EL (cell line): ENCODE measurements at places on chromosomes 7 and 10.

GRCh38 chr10:43250615-43251418 lies 16.0 kb downstream of the RASGEF1A start:
- no peak for DNase-seq

- DNase-seq, result peak; percentile 90
Observed at GRCh38 chr7:901388-902154, 25.2 kb downstream of the GET4 start.

- no peak for DNase-seq
Observed at GRCh38 chr7:40782836-40783235, 648.0 kb downstream of the SUGCT start.

- DNase-seq, result peak; percentile 11
Observed at GRCh38 chr10:32713560-32713959, 244.5 kb downstream of the ITGB1 start.

DNA sequence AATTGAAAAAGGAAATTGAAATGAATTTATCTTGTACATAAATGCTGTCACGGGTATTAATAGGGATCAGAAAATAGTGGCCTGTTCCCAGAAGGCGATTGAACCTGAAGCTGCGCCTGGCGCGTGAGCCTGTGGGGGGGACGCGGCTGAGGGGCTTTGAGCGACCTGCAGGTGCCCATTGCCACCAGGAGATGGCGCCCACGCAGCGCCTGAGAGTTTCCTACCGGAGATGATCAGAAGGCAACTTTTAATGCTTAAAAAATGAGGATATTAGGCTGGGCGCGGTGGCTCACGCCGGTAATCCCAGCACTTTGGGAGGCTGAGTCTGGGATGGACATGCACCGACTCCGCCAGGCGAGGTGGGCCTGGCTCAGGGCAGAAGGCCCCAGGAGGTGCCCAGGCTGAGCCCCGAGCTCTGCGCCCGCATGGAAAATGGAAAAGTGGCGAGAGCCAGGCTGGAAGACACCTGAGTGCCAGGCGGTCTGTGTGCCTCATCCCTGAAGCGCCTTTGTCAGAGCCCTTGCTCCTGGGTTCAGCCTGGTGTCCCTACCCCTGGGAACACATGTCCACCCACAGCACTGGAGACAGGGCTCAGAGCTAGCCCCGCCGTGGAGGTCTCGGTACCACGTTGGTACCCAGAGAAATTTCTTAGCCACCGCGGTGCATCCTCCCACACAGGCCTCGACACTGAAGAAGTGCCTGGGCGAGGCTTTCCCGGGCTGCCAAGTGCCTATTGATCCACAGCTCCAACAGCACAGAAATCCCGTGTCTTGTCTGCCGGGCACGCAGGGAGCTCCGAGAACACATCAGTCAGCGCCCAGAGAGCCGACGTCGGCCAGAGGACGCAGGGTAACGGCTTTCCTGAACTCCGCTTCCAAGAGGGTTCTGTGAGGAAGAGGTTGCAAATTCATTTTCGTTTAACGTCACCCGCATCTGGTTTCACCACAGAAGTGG lies 117.4 kb downstream of the INPP5A start:
- DNase-seq, result peak; percentile 56

- DNase-seq, result no peak
Observed at GRCh38 chr10:103719036-103719435, 136.3 kb downstream of the SH3PXD2A start.

DNA sequence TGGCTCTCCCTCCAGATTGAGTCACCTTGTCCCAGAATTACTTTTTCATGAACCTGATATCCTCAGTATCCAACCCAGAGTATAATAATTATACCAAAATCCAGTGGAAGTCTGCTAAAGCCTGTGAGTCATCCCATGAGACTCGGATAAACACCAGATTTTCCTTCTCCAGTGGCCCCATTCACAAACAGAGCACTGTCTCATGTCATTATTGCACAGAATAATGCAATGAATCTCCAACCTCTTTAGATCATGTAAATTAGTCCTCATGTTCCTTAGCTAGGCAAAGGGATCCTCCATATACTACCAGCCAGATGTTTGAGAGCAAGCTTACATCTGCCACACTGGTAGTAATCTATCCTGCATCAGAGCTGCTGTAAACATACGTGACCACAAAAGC lies 89.0 kb downstream of the AMPH start:
- peak; percentile 21 for DNase-seq

DNA sequence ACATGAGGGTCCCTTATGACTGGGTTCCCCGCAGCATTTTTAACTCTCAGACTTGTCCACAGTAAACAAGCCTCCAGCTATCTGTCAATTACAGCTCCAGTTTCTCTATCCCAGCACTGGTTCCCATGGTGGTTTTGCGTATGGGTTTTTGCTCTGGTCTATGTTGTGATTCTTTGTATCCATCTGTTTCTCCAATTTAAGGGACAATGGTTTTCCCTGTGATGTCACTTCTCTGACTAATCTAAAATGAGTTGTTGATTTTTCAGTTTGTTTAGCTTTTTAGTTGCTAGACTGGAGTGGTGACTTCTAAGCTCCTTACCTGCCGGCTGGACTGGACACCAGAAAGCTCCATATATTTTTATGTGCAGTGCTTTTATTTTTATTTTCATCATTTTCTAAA lies 303.7 kb downstream of the INHBA start:
- DNase-seq, result no peak

DNA sequence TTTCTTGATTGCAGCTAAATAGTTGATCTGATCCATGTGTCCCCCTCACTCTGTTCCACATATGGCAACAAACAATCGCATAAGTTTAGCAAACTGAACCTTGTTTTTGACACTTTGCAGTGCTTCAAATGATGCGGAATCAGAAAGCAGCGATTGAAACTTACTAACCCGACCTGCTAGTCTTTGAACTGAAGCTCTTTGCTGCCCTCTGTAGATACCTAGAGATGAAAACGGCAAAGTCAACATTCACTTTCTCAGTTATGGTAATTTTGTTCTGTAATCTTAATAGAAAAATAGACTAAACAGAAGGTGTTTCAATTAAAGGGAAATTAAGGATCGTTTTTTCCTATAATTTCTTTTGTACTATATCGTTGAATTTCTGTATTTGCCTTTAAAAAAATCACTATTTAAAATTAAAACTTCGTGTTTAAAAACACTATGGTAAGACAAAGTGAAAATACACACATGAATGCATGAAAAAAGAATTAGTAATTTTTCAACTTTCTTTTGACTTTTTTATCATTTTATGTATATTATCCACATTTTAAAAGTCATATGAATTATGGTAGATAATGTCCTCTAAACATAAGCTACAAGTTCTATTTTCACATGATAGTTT lies 276.5 kb downstream of the MAGI2 start:
- peak; percentile 54 for DNase-seq

DNA sequence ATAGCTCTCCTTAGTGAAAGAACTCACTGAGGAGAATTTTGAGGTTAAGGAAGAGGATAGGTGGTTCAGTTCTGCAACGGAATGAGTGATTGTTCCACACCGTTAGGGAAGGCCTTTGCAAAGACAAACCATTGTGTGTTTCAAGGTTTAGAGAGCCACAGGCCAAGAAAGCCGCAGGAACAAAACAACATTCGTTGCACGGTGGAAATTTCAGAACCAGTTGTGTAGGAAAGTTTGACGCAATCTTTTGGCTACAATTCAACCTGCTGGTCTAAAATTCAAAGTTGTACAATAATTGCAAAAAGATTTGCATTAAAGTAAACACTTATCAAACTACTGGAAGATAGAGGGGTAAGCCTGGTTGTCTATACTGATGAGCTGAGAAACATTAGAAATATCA lies 91.4 kb downstream of the FAM107B start:
- DNase-seq, result no peak

DNA sequence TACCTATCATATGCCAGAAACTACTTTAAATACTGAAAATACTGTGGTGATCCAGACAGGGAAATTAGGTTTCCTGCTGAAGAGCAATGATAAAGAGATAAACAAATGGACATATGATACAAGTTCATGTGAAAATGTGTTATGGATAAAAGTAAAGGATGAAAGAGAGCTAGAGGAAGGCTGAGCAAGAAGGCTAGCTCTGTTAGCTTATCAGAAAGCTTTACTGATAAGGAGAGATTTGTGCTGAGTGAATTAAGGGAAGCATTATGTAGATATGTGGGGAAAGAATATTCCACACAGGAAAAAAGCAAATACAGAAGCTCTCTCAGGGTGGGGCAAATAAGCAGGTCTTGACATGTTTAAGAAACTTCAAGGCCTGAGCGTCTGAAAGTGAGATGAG lies 308.4 kb downstream of the HDAC9 start:
- DNase-seq, result no peak
